ENCODE measurements at places on chromosomes 7 and 10. TPM values are rescaled to one million over a fixed set of nuclear protein-coding genes. Genes with fewer than 3 reads are reported as not detected.

- no peak for DNase-seq
These were observed 179.6 kb downstream of the SND1 start for GRCh38 chr7:127831318-127832219.

PON3 gene
- total RNA-seq = under 0.01 TPM

DNA sequence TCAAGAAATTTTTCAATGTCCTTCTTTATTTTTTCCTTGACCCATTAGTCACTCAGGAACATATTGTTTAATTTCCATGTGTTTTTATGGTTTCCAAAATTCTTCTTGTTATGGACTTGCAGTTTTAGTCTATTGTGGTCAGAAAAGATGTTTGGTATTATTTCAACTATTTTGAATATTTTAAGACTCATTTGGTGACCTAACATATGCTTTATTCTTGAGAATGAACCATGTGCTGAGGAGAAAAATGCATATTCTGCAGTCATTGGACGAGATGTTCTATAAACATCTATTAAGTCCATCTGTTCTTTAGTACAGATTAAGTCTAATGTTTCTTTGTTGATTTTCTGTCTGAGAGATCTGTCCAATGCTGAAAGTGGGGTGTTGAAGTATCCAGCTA lies 42.3 kb upstream of the MDFIC start:
- peak; percentile 58 for DNase-seq

GRCh38 chr7:44147026-44147991 lies 6.2 kb upstream of the MYL7 start:
- peak; percentile 36 for DNase-seq

DNA sequence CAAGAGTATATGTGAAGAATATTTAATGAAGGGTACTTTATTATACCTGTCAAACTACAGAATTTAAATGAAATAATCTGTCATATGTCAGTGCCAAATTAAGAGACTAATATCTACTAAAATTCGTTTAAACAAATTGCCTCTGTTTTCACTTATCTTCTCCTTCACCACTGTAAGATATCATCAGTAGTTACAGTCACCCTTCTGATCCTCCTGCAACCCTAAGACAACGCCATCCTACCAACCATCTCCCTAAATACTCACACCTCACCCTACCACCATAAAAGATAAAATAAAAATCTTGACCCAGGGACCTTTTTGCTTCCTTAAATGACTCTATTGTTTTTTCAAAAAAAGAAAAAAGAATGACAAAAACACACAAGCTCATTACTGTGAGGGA lies 20.8 kb downstream of the EZH2 start:
- DNase-seq = no peak

GRCh38 chr10:11345224-11346054 lies 266.0 kb downstream of the USP6NL start:
- no peak for DNase-seq

All from fibroblast of lung (primary cell).